ENCODE measurements at places on chromosomes 7 and 10.

DNA sequence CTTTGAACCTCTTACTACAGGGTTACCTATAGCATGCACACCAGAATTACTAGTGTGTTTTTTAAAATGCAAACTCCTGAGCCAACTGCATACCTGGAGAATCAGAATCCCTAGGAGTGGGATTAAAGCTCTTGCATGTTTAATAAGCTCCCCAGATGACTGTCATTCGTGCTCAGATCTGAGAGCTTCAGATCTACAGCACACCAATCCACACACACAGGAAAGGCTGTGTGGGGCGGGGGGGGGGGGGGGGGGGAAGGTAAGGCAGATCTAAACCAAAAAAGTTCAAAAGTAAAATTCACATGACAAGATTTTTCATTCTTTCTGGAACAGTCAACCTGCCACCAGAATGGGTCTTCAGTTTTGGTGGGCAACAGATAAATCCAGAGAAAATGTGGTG is 5.5 kb downstream of the FAM3C start:
- DNase-seq = no peak

DNA sequence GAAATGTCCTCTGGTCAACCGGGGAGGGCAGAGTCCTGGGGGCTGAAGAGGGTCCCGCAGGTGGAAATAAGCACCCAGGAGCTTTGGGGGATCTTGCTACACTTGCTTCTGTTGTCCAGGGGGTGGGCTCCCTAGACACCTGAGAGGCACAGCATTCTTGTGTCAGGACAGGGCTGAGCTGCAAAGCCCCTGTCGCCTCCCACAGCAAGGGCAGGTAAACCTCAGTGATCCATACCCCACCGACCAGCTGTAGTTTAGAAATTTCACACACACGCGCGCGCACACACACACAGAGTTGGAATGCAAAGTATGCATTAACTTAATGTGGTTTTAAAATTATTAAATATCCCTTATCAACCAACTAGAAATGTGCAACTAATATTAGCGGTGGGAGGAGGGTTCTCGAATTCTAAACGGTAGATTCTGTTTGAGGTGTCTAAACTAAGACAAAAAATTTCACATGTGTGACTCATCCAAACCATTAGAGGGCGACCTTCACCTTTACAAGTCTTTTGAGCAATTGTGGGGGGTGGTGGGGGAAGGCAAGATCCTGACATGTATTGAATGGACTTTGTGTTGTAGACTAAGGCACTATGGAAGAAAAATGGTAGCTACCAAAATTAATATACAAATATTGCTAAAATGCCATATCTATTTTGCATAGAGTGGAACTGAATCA is 34.3 kb upstream of the PTF1A start:
- DNase-seq = peak; percentile 55

GRCh38 chr7:96670338-96671289 is 39.0 kb downstream of the SEM1 start:
- DNase-seq = no peak

DNA sequence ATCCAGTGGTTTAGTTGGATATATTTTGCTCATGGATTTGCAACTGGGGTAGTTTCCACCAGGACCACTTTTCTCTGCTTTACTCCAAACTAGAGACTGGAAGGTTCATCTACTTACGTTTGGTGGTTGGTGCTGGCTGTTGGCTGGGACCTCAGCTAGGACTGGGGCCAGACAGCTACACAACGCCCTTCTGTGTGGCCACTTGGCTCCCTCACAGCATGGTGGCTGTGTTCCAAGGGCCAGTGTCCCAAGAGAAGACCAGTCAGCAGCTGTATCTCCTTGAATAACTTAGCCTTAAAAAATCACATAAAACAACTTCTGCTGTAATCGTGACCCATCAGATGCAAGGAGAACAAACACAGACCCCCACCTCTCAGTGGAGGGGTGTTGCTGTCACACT is 4.2 kb upstream of the KCNH2 start:
- no peak for DNase-seq

DNA sequence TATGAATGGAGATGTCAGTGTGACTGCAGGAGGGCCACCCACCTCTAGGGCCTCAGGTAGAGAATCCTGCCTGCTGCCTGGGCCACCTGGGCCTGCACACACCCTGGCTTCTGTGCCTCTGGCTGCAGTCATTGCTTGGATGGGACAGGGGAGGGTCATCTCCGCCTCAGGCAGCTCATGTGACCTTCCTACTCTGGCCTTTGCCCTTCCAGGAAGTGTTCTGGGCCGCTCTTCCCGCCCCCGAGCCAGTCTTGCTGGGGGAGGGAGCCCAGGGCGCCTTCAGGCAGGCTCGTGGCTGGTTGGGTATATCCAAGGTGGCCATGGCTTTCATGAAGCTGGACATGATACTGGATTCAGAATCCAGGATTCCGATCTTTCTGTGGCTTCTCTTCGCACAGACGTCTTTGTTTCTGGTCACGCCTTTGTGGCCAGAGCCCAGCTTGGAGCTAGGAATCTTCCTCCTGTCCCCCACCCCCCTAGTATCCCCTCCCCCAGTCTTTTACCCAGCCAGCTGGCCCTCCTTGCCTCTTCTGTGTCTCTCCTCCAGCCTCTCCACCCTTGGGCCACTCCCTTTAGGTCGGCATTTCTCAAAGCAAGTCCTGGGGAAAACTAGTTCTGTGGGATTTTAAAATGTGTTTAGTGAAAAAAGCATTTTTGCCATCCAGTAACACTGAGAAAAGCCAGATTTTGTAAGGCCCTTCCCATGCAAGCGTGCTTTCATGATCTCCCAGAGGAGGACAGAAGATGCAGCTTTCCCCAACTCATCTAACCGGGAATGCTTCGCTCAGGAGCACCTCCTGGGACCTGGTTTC is 119.6 kb downstream of the ZMIZ1 start:
- DNase-seq = no peak

- no peak for DNase-seq
Measured at GRCh38 chr10:79353726-79354125, 6.5 kb downstream of the PPIF start.

DNA sequence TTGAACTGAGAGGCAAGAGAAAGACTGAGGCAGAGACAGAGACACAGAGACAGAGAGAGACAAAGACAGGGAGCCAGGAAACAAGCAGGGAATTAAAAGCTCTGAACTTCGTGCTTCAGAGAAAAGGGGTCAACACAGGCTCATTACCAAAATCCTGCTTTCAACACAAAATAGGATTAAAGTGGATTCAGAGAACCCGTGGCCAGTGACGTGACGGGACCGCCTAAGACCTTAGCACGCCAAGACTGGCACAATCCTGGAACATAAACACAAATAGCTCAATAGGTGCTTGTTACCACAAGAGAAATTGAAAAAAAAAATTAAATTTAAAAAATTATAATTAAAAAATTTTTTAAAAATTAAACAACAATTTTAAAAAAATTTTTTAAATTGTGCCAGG is 21.5 kb downstream of the ASB13 start:
- no peak for DNase-seq

- no peak for DNase-seq
Measured at GRCh38 chr7:82668676-82669075, 225.1 kb upstream of the CACNA2D1 start.

GRCh38 chr7:139940866-139941265 is 111.8 kb downstream of the TBXAS1 start:
- DNase-seq = no peak

GRCh38 chr7:93301736-93302135 is 69.6 kb downstream of the VPS50 start:
- DNase-seq = no peak

- DNase-seq = no peak
Measured at GRCh38 chr10:81848514-81848913, 26.5 kb upstream of the NRG3 start.

GRCh38 chr7:138158739-138159528 is 82.7 kb downstream of the AKR1D1 start:
- no peak for DNase-seq

DNA sequence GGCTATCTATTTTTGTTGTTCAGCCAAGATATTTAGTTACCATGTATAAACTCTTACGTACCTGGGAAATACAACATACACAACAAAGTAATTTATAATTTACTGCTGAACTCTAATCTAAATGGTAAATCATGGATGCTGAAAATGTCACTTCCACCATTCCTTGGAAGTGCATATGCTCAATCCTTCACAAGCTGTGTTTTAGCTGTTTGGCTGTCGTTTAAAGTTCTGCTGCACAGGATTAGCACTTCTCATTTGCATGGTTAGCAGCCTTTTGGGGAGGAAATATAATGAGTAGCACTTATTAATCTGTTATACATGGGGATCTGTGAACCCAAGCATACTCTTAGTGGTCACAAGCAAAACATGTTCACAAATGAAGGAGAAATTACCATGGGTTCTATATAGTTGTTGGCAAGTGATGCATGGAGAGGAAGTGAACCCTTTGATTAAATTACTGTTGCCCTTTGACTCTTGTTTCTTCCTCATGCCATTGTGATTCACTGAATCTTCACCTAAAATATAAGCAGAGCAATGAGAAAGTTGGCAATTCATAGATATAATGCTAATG is 18.5 kb downstream of the PIK3CG start:
- no peak for DNase-seq

DNA sequence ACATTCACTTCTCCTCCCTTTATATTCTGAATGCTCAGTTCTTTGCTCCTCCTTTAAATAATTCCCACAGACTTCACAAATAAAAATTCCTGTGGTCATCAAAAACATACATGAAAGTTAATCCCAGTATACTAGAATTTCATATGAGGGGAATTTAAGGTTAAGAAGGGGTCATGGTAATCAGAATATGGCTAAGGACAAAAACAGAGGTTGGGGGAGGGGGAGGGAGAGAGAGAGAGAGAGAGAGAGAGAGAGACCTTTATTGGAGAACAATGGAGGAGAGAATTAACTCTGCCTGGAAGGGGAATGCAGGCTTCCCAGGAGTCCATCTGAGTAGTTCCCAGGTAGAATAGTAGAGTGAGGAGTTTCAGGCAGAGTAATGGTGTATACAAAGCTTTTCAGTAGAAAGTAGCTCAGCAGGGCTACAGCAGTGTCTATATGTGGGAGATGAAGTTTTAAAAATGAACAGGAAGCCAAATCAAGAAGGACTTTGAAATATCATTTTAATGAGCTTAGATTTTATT is 5.2 kb upstream of the CUBN start:
- no peak for DNase-seq

GRCh38 chr10:77006836-77007511 is 630.6 kb downstream of the KCNMA1 start:
- DNase-seq = no peak

GRCh38 chr10:5952731-5953385 is 24.5 kb downstream of the IL15RA start:
- DNase-seq = no peak

DNA sequence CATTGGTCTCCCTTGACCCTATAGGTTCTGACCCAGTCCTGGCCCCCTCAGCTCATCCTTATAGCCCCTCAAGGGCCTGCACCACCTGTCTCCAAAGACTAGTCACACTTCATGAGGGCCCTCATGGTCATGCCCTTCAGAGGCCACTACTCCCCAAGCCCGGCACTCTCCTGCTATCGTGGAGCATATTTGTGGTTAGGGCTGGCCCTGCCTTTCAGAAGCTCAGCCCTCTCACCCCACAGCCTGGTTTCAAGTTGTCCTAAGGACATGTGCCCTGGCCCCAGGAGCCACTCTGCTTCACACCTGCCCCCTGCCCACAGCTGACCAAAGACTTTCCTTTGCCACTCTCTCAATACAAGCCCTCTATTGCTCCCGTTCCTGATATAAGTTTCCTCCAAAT is 60.3 kb upstream of the LBX1 start:
- no peak for DNase-seq
